EH (cell line): ENCODE measurements at places on chromosomes 7 and 10.

DNA sequence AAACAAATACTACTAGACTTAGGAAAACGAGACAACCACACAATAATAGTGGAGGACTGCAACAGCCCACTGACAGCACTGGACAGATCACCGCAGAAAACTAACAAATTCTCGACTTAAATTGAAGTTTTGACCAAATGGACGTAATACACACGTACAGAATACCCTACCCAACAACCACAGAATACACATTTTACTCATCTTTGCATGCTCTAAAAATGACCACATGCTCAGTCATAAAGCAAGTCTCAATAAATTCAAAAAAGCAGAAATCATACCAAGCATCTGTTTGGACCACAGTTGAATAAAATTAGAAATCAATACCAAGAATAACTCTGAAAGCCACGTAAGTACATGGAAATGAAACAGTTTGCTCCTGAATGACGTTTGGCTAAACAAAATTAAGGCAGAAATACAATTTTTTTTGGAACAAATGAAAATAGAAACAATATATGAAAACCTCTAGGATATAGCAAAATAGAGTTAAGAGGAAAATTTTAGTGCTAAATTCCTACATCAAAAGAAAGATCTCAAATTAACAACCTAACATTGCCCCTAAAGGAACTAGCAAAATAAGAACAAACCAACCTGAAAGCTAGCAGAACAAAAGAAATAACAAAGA, 30.6 kb downstream of the MAPK8 start:
- DNase-seq = no peak

- peak; percentile 34 for DNase-seq
Observed at GRCh38 chr7:78140109-78140508, 341.5 kb downstream of the PHTF2 start.

- DNase-seq = peak; percentile 75
Observed at GRCh38 chr10:69994262-69994661, 58.4 kb upstream of the MACROH2A2 start.

GRCh38 chr7:134777470-134777869, 2.0 kb upstream of the CALD1 start:
- DNase-seq = no peak

- no peak for DNase-seq
Observed at GRCh38 chr10:110824152-110824441, 47.6 kb upstream of the PDCD4 start.

GRCh38 chr7:104903846-104904245, 110.2 kb upstream of the KMT2E start:
- no peak for DNase-seq

GRCh38 chr10:76149182-76149581, 717.8 kb downstream of the LRMDA start:
- peak; percentile 44 for DNase-seq

DNA sequence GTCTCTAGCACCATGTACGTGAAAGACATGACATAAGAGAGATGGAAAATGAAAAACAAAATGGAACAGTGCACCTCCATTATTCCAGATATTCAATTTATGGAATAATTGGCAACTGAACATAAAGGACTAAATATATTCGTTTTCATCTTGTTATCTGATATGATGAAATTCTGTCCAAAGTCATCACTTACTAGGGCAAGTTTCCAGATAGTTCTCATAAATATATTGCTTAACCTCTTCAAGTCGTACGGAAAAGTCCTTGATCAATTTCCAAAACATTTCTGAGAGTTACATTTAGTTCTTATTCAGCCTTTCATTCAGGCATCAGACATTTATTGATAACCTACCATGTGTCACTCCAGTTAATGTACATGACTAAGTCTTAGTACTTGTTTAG, 185.2 kb downstream of the HGF start:
- no peak for DNase-seq

- DNase-seq = no peak
Observed at GRCh38 chr10:34795334-34795733, 19.8 kb downstream of the PARD3 start.

DNA sequence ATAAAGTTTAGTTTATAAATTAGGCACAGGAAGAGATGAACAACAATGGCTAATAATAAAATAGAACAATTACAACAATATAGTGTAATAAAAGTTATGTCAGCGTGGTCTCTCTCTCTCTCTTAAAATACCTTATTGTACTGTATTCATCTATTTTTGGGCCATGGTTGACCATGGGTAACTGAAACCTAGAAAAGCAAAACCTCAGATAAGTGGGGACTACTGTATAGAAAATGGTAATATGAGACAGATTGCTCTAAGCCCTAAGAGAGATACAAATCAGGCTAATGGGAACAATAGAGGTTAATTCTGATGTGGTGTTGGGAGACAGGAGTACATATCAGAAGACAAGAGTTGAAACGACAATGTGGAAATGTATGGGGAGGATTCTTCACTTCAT, 86.2 kb downstream of the ZNF365 start:
- no peak for DNase-seq

- peak; percentile 45 for DNase-seq
Observed at GRCh38 chr10:133257489-133258065, 19.1 kb downstream of the ADAM8 start.

DNA sequence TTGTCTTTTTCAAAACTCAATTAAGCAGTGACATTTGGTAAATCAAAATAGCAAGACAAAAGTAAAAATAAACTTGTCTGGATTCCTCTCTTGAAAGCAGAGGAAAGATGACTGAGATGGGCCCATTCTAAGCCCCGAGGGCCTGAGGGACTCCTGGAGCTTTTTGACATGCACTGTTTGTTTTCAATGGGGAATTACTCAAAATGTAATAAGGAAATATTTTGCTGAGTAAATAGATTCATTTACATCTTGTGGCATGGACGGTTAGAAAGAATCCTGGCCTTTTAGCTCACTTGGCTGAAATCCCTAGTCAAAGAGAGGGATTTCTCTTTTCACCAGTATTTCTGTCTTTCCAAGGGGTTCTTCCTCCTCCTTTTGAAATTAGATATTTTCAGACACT, 108.0 kb downstream of the MKX start:
- peak; percentile 83 for DNase-seq
